ENCODE measurements at places on chromosomes 5 and 9. TPM values are rescaled to one million over a fixed set of nuclear protein-coding genes. Genes with fewer than 3 reads are reported as not detected.
A peak's percentile ranks its signal among the peaks of the same experiment; 100 is the strongest.

- DNase-seq: no peak
These were observed 66.5 kb downstream of the DTWD2 start for GRCh38 chr5:118921866-118922265.

GRCh38 chr9:31590091-31590490 lies 794.4 kb upstream of the ACO1 start:
- DNase-seq: no peak

GRCh38 chr9:37453827-37454226 lies 11.4 kb downstream of the ZBTB5 start:
- DNase-seq: peak; percentile 28

GRCh38 chr5:177600508-177601018 lies 631 bp downstream of the B4GALT7 start:
- DNase-seq: no peak

Gene MUSK
- total RNA-seq: 3.6 TPM

Gene IFNA13
- not detected for total RNA-seq

Measured in mucosa of descending colon (tissue), 3 donors.